ENCODE measurements at places on chromosomes 2 and 18.

DNA sequence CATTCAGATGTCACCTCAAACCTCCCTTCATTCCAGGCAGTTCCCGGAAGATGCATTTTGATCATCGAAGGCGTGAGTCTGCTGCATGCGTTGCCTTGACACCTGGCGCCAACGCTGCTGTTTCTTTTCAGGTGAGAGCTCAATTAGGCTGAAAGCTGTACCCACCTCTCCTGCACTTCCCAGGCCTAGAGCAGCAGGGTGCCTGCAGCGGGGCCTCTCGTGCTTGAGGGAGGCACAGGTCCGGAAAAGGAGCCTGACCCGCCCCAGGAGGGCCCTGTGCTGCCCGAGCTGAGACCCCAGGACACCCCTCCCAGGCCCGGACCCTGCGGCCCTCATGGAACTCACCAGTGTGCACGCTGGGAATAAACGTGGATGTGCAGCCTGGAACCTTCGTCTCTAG, 31.4 kb upstream of the KCNG2 start:
- no peak for DNase-seq

DNA sequence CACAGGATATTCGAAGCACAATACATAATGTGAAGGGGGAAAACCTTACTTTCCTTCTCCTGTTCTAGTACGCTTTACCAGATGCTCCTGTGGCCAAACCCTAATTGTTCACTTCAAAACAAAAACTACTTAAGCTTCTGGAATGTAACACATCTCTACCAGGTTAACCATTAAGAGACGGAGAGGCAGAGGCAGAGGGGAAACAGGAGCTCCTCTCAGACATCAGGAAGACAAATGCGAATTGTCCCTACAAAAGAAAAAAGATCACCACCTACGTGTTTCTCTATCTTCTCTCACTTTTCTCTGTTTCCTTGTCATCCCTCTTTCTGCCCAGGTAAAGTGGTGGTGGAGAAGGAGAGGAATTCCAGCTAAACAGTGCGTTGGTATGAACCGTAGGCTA, 266.8 kb downstream of the NRXN1 start:
- DNase-seq: no peak

DNA sequence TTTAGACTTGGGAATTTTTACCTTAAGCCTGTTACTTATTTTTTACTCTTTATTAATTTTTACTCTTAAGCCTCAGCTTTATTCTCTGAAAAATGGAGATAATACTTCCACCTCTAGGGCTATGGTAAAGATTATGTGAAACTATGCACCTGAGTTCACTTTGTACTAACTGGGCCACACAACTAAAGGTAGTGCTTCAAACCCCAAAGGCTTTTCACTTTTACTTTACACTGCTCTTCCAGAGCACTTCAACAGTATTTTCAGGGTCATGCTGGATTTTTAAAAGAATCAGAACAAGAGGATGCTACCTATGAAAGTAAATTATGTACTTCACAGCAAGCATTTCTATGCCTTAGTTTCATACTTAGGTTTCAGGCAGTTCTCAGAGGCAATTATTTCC, 27.8 kb downstream of the MEX3C start:
- no peak for DNase-seq

- DNase-seq: no peak
Observed at GRCh38 chr2:40485854-40486253, 34.0 kb upstream of the SLC8A1 start.

- DNase-seq: no peak
Observed at GRCh38 chr18:50310080-50310479, 22.6 kb upstream of the CXXC1 start.

DNA sequence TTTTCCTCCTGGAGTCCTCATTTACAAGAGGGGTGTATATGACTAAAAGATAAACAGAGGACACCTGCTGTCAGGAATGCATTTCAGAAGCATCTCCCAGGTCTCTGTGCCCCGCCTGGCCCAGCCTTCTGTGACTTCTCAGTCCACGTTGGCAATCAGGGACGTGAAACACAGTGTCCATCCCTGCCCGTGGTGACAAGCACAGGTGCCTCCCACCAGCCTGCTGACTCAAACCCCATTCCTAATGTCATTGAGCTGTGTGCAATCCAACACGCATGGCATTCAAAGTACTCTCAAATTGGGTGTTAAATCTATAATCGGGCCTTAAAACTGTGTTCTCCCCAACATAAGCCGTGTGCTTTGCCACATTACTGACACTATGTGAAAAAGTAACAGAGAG, 343.2 kb downstream of the EIPR1 start:
- no peak for DNase-seq

DNA sequence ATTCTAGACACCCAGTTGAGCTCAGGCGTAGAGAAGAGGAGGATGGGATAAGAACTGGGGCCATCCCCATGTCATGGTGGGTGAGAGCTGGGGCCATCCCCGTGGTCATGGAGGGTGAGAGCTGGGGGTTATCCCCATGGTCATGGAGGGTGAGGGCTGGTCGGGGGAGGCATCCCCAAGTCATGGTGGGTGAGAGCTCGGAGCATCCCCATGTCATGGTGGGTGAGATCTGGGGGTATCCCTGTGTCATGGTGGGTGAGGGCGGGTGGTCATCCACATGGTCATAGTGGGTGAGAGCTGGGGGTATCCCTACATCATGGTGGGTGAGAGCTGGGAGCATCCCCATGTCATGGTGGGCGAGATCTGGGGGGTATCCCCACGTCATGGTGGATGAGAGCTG, 52.5 kb downstream of the IL1RL2 start:
- no peak for DNase-seq

- no peak for DNase-seq
Observed at GRCh38 chr2:239155806-239156480, 244.9 kb downstream of the HDAC4 start.

GRCh38 chr18:9715978-9716774, 8.1 kb downstream of the RAB31 start:
- DNase-seq: no peak

- DNase-seq: no peak
Observed at GRCh38 chr2:124693156-124693555, 668.1 kb downstream of the CNTNAP5 start.

DNA sequence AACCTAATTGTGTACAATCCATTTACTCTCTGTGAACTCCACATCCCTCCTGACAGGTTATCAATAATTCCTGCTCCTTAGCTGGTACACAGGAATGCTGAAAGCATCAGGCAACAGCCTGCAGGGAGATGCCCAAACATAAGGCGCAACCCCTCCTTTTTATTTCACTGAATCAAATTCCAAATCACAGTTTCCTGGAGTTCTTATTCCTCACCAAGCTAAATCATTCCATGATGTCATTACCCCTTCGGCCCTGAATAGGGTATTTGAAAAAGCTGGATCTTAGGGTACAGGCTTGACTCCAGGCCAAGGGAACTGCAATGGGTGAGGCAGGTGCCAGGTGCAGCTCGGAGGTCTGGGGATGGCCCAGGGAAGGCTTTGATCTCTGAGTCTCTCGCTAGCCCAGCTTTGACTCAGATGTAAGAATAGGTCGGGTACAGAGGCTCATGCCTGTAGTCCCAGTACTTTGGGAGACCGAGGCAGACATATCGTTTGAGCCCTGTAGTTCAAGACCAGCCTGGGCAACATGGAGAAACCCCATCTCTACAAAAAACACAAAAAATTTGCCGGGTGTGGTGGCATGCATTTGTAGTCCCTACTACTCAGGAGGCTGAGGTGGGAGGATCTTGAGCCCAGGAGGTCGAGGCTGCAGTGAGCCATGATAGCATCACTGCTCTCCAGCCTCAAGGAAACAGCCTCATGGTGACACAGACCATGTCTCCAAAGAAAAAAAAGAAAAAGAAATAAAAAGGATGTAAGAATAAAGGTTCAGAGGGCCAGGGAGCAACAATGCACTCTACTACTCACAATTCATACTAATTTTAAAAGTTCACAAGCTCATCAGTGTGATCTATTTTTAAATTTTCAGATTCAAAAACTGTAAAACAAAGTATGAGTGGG, 6.8 kb downstream of the FHL2 start:
- no peak for DNase-seq

DNA sequence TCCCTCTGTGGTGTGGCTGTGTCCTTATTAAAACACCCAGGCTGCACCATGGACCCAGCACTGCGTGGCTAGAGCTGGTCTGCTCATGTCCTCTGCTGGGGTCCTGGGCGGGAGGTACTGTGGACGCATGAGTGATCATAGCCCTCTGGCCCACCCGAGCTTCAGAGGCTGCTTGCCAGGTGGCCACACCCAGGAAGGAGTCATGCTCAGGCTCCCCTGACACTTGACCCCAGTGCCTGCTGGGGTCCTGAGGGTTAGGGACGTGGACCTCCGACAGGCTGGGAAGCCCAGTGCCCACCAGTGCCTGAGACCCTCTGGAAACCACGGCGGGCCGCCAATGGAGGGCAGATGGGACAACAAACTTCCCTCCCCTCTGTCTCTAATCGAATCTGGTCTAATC, 66.3 kb upstream of the HS6ST1 start:
- no peak for DNase-seq

DNA sequence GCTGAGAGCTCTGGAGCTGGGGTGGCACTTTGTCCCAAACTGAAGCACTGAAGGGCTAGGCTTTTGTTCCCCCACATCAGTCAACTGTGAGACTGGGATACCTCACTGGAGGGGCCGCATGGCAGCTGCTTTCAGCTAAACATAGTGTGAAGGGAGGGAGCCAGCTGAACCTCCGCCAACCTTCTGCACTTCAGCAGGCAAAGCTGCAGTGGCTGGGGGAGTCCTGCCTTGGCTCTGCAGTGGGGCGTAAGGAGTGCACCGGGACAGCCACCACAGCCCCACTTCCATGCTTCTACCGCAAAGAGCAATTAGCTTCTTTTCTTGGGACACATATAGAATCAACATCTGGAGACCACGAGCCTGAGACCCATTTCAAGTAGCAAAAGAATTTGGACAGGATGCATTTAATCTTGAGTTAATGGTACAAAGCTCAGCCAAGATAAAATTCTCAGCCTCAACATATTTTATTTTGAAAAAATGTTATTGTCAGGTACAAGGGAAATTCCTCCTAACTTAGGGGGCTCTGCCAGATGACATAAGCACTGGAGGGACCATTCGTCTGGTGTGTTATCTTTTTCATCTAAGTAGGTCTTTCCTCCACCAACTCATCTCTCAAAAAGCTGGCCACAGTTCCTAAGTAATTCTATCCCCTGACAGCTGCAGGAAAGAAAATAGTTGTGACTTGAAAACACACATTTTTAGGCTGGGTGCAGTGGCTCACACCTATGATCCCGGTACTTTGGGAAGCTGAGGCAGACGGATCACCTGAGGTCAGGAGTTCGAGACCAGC, 25.6 kb upstream of the MYCN start:
- DNase-seq: no peak

- no peak for DNase-seq
Observed at GRCh38 chr2:3348767-3349166, 28.9 kb downstream of the EIPR1 start.

- DNase-seq: no peak
Observed at GRCh38 chr2:212532585-212532984, 6.0 kb downstream of the ERBB4 start.

- DNase-seq: no peak
Observed at GRCh38 chr2:74179063-74179865, 585 bp upstream of the MOB1A start.

DNA sequence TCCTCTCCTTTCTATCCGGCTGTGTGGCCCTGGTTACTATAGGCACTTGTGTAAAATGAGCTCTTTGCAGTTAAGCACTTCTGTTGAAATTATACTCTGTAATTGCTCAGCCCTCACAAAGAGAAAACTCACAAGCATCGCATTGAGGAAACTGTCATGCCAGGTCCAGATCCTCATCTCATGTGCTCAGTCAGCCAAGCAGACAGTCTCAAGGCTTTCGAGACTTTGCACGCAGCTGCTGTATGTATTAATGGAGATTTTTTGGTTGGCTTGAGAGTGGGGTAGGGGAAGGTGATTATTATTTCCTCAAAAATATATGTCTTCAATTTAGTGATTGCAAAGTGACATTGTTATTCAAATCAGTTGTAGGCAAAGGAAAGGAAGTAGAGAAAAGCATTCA, 33.0 kb upstream of the PHLPP1 start:
- no peak for DNase-seq

DNA sequence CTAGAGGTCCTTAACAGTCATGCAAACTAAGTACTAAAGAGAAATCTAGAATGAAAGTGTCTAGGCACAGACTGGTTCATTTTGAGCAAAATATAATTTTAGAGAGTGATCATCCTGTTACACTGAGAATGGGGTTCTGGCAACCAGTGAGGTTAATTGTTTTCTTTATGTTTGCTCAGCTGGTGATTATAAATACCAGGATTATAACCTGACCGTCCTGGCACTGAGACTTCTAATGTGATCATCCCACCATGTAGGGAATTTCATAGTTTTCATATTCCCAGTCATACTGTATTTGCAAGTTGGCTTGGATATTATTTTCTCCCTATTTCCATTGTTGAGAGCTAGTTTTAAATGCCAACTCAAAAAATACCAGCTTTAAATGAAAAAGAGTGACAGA, 852.5 kb upstream of the LRATD1 start:
- no peak for DNase-seq

GRCh38 chr18:32328379-32328778, 138.5 kb downstream of the MEP1B start:
- no peak for DNase-seq

DNA sequence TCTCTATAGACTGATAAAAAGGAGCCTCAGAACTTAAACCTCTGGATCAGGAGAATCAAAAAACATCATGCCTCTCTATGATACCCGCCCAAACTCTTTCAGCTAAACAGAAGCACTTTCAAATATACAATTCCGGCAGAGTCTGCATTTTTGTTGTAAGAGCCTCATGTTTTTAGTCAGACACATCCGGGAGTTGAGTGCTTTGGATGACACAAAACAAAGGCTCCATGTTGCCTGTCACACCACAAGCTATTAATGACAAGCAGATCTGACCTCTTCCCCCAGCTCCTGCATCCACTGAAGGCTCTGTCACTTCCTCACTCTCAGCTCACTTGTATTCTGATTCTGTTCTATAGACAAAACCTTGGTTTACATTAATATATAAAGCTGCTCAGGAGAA, 33.2 kb downstream of the SLC38A11 start:
- no peak for DNase-seq

GRCh38 chr2:142981756-142982155, 104.3 kb downstream of the KYNU start:
- no peak for DNase-seq

- DNase-seq: no peak
Observed at GRCh38 chr2:105308382-105309146, 21.0 kb downstream of the TGFBRAP1 start.

DNA sequence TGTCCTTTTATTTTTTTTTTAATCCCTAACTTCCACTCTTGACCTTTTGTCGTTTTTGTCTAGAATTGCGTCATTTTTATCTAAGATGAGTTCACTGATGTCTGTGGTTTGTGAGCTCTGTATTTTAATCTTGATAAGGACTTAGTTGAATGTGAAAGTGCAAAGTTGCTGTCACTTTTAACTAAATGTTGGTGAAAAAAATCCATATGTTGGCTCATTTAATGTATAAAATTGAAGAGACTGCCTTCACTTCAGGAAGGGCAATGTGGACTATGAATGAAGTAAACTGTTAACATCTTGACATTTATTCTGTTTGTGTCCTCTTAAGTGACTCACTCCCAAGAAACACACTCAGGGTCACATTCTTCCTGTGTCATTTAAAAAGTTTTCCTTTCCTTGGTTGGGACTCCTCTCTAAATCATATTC, 256.6 kb upstream of the RASGRP3 start:
- no peak for DNase-seq

- DNase-seq: no peak
Observed at GRCh38 chr2:73877071-73877802, 15.6 kb upstream of the ACTG2 start.

All from cortex of kidney (tissue), 1 donor.